ENCODE measurements at places on chromosomes 6 and 20.

DNA sequence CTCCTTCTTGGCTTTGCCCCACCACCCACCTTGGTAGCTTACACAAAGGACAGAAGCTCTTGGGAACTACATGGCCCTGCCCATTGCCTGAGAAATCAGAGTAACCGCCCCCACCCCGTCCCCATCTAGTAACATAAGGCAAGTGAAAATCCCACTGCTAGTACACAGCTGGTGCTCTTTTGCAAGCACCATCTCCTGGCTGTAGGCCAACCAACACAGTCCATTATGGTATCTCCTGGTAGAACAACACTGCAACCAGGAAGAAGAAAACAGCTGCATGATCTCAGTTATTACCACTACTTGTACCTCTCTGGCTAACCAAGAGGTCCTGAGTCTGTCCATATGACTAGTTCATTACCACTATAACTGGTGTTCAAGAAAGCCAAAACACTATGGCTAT, 841.1 kb upstream of the MANEA start:
- DNase-seq: peak; percentile 28

DNA sequence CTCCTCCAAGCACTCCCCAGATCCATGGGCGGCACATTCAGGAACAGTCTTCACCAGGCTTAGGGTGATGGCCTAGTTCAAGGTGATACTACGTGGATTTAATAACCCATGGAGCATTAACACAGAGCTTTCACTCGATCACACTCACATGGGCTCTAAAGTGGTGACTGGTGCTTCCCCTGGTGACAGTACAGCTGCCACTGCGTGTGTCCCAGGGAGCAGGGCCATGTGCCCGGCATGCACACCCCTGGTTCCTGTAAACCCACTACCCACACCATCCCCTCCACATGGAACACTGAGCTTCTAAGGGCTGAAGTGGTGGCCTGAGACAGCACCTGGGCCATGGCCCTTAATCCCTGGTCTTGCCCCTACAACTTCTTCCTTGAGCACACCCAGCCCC, 27.8 kb upstream of the APMAP start:
- DNase-seq: no peak

DNA sequence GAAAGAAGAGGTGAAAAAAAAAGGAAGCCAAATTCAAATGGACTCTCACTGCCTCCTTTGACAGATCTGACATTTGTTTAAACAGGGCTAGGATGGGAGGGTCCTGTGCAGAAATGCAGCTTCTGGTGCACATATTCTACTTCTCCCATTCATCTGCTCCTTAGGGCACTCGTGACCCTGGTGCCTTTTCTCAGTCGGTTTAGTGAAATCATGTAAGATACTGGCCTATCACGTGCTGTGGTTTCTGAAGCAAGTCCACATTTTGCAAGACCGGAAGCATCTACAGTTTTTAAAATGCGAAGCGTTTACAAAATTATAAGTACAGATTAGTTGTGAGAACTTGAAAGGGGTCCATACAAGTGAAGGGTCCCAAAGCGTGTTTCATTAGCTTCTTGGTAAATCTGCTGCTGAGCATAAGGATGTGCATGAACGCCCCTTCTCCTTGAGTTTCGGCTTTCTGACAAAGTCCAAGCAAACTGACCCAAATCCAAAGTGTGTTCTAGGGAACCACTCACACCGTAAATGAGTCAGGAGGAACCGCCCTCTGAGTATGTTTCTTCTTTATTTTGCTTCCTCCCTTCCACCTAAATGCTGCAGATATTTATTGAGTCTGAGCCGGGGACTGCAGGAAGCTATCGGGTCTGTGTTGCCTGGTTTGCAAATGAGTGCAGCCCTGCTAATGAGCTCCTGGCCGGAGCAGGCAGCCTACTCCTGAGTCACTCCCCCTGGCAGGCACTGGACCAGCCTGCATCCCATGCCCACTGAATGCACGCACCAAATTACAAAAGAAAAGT, 323.8 kb upstream of the JARID2 start:
- DNase-seq: peak; percentile 46

DNA sequence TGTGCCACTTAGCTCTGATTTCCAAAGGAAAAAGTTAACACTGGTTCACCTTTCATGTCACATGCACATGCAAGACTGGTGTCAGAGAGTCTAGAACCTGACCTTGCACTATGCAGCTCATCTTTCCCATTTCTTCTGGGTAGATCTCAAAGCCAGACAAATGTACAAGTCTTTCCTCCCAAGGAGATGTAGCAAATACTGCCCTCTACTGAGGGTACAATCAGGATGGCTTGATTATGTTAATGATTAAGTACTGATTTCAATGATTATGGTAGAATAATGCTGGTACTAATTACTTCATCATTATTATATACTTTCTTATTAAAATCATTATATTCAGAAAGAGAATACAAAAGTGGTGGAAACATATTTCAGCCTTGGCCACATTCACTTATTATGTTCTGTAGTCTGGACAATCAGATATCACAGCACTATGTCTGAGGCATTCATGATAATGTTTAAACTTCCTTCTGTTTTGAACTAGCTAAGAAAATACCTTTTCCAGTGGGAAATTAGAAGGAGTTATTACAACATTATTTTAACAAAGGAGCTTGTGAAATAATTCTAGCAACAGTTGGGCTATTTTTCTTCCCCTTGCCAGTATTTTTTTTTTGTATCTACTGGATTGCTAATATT, 68.5 kb upstream of the FOXO3 start:
- no peak for DNase-seq

DNA sequence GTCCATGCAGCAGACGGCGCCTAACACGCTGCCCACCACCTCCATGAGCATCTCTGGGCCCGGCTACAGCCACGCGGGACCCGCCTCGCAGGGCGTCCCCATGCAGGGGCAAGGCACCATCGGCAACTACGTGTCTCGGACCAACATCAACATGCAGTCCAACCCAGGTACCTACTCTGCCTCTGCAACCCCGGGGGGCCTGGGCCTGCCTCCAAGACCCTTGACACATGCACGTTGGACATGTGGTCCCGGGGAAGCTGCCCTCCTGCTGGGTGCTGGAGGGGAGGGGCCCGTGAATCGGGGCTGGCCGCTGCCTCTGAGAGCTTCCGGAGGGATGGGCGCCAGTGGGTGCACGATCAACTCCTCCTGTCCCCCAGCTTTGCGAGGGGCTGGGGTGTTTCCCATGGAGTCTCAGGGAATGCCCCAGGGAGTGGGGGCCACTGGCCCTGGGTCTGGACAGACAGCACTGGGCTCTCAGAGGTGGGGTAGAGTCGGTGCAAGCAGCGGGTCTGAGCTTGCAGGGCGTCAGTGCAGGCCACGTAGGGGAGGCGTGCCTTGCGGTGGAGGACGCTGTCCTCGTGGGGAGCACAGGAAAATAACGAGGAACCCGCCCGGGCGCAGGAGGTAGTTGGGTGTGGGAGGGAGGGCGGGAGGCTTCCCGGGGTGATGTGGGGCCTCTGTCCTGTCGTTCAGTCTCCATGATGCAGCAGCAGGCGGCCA, 19.4 kb downstream of the SS18L1 start:
- DNase-seq: no peak

- DNase-seq: no peak
These were observed 234.5 kb downstream of the TFAP2A start for GRCh38 chr6:10180138-10181074.

GRCh38 chr6:29597184-29597583, 12.3 kb downstream of the OR2H2 start:
- no peak for DNase-seq

DNA sequence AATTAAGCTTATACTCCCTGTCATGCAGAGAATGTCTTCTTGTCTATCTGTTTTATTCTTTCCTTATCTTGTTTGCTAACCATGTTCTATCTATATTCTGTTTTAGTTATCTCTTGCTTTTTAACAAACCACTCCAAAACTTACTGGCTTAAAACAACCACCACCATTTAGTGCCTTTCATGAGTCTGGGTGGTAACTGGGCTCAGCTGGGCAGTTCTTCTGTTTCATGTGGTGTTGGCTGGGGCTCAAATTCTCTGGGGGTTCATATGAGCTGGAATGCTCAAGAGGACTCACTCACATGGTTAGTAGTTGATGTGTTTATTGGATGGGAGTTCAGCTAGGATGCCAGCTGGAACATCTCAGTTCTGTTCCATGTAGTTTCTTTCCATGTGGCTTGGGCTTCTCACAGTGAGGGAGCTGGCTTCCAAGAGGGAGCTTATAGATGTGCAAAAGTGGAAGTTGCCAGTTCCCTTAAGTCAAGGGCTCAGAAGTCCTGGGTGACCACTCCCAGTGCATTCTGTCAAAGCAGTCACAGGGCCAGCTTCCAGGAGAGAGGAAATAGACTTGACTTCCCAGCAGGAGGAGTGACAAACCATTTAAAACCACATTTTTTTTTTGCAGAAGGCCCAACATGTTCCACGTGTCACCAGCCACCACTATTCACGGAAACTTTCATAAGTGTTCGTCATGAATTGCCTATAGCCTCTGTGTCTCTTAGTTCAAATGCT, 70.4 kb downstream of the PLCB4 start:
- DNase-seq: no peak

- DNase-seq: no peak
These were observed 1.4 kb upstream of the CEP43 start for GRCh38 chr6:166997768-166998255.

- DNase-seq: no peak
These were observed 606.0 kb upstream of the HTR1E start for GRCh38 chr6:86331265-86331840.

GRCh38 chr6:130134582-130134981, 88.2 kb downstream of the SAMD3 start:
- DNase-seq: no peak

GRCh38 chr6:15036690-15037245, 209.1 kb upstream of the JARID2 start:
- peak; percentile 26 for DNase-seq

GRCh38 chr6:14037402-14038277, 79.9 kb upstream of the CD83 start:
- no peak for DNase-seq
